ENCODE measurements at places on chromosomes 3 and 15.

DNA sequence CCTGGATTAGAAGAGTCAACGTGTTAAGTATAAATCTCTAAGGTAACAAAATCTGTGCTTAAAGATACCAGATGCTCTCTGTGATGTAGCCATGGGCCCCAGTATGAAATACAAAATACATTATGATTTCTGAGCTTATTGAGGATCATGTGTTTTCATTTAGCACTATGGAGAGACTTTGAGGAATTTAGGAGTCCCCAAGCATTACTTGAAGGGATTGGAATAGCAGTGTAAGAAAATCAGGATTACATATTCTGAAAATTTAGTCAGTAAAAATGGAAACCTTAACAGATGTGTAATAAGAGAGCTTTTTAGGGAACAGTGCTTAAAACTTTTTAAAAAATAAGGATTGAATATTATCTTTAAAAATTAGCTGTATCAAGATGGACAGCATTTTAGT lies 35.5 kb downstream of the ECT2 start:
- no peak for DNase-seq

DNA sequence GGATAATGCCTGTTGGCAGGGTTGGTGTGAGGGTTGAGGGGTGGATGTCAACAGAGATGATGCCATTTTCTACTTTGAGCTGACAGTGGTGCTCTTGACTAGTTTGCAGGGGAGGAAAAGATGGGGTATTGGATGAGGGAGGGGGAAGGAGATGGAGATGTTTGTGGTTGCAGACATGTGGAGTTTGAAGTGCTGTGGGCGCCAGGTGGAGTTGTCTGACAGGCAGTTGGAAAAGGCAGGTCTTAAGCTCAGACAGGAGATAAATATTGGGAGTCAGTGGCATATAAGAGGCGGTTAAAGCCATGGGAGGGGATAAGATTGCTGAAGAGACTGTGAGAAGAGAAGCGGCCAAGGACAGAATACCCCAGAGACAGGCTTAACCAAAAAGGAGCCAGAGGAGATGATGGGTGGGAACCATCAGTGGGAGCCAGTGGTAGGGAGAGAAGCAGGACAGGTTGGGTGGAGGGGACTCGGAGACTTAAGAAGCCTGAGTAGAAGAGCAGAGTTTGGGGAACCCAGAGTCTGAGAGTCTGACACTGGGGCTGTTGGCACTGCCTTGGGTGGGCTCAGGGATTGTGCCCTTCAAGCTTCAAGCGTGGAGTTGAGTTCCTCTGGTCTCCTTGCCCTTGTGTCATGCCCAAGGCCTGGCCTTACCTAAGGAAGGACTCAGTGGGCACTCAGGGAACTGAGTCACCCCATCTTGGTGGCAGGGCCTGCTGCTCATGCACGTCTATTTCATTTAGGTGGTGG lies 13.9 kb downstream of the COPG1 start:
- DNase-seq: no peak

DNA sequence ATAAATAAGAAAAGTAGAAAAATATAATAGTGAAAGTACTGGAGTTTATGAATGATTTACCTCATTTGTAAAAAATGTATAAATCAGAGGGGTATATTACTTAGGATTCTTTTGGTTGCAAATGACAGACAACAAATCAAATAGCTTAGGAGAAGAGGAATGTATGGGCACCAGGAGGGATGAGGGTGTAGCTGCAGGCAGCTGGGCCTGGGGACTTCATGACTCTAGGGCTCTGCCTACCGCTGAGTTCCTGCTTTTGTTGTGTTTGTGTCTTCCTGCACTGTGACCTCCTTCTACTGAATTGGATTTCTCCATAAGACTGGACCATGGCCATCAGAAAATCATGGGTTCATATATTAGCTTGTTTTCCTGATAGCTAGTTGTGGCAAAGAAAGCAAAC lies 27.9 kb upstream of the PDE8A start:
- no peak for DNase-seq

DNA sequence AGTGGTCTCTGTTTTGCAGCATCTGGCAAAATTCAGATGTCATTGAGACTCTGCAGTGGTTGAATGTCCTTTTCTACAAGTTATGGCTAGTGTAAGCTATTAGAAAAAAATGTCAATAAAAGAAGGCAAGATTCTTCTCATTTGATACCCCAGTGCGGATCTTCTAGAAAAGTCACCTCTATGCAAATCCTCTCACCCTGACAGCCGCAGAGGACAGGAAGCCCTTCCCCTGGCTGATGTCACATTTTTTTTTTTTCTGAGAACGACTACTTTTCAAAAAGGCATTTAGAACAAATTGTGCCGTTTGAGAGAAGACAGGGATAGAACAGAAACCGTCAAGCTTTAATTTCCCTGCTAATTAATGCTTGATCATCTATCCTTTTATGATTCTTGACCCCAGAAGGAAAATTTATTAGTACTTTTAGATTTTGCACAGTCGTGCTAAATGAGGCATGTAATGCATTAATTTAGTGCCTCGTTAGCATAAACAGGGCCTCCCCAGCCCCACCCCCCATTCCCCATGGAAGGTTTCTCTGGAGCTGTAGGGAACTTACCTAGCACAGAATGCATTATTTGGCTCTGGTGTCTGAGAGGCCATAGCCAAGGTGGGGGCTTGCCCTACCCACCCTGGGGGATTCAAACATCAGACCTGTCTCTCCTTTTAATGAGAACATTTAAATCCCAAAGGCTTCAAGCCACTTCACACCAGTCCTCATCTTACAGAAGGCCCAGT lies 183.8 kb downstream of the OPA1 start:
- DNase-seq: no peak

DNA sequence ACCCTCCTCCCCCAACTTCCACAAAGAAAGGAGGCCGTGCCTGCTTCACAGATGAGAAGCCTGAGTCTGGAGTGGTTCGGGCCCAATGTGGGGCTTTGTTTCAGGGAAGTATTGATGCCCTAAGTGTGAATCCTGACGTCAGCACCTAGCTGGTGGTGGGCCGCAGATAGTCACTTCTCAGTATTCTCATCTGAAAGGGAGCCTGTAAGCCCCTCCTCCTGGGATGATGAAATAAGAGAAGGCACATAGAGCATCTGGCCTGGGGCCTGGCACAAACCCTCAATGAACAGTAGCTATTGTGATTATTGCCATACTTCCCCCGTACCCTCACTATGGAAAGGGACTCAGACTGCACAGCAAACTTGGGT lies 24.8 kb downstream of the LINGO1 start:
- no peak for DNase-seq

- no peak for DNase-seq
These were observed 17.8 kb downstream of the QRICH1 start for GRCh38 chr3:49076116-49076515.

DNA sequence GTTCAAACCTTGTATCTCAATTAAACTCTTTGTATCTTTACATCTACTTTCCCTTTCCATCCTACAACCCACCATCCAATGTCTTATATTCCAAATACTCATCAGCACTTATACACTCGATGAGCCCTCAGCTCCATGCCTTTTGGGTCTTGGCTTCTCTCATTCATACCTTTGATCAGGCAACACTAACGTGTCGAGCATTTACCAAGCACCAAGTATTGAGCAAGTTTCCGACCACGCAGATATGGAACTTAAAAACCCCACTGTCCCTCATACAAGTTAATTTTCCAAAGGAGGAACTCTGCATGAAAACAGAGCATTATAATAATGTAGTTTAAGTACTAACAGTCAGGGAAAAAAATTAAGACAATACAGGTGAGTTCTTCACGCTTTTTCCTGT lies 102.8 kb downstream of the IL1RAP start:
- DNase-seq: no peak

- DNase-seq: no peak
These were observed 183.6 kb downstream of the EPHB1 start for GRCh38 chr3:134978658-134979057.

DNA sequence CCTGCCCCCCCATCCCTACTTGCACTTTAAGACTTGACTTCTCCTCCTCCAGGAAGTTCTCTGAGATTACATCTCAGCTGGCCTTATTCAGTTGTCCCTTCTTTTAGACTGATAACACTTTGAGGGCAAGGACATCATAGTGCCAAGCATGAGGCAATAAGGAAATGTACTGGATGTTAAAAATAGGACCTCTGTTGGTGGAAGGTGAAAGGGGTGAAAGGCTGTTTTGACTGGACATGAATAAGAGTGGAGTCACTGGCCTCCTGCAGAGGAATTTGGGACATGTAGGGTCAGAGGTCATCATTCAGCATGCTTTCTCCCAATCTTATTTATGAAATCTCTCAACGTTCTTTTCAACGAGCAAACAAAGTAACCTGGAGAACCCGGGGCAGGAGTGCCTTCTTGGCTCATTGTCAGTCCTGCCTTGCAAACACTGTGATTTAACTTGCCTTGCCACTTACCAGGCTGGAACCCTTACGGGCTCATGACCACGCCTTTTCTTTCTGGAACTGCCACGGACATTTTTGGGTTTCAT lies 38.6 kb downstream of the TRIM71 start:
- DNase-seq: no peak

DNA sequence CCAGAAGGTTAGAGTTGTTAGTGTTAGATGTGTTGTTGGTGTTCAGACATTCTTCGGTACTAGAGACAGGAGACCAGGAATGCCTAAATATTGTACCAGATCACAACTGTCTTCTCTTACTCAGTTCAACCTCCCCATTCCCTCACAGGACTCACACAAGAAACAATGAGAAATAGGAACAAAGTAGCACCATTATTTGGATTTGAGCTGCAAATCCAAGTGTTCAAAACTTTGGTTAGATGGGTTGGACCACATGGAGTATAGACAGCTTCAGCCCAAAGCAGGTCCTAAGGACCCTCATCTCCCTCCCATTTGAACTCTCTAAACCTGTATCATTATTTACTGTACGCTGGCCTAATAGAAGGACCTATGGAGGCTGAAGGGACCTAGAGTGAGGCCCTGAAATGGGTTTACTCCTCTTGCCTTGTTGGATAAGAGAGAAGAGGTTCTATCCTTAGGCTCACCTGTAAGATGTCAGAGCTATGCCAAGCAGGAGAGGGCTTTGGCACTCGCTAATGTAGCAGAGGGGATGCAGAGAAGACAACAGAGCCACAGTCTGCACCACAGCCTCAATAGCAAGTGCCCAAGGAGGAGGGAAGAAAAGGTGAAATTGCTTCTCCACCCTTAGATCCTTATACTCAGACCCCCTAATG lies 70.9 kb downstream of the FNDC3B start:
- no peak for DNase-seq

GRCh38 chr3:194572143-194572789 lies 61.0 kb downstream of the TMEM44 start:
- no peak for DNase-seq

DNA sequence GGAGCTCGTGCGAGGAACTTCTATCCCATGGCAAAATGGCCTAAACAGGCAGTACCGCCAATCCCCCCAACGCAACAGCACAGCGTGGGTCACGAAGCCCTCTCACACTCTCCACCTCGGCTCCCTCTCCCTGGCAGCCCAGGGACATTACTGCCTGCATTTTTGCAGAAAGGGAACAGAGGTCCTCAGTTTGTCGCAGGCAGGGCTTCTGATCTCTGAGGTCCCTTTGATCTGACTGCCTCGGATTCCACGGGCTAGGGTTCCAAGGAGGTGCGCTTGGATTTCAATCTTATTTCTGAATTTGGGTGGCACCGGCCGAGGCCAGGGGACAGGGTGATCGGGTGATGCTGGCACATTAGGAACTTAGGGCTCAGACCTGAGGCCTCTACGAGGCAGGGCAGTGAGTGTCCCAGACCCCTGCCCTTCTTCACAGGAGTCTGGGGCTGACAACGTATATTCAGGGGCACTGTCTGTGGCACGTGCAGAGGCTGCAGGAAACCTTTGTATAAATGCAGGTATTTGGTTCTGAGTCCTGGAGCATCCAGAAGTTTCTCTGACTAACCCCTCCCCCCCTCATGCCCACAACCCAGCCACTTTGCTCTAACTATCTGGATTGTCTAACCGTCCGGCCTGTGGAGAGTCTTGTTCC lies 197.9 kb downstream of the XXYLT1 start:
- DNase-seq: no peak

DNA sequence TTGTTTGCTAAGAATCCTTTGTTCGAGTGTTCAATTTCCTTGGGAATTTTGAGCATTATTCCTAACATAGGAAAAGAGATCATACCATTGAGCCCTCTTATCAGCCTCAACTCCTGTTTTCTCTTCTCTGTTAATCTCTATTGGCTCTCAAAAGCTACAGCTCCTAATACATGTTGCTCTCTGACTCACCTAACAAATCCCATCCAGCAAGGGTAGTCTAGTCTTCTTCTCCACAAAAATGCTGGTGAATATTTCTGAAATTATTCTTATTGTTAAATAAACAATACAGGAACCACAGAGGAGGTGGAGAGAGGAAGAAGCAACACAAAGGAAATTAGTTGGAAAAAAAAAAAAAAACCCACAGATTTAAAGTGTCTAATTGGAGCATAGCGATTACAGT lies 325.8 kb upstream of the NAALADL2 start:
- no peak for DNase-seq

DNA sequence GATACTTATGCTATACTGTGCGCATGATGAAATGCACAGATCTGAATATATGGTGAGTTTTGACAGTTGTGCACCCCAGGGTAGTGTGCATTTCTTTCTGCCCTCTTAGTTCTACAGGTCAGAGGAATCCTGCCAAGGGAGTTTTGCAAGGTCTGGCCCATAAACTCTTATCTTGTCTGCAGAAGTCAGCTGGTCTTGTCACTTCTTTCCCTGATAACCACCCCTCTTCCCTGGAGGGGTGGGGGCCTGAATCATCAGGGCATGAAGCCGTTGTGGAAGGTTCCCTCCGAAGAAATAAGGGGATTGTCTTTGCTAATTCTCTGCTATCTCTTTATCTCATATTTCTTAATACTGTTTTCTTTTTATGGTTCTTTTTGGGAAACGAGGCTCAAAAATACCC lies 30.4 kb downstream of the TRIM71 start:
- DNase-seq: no peak

DNA sequence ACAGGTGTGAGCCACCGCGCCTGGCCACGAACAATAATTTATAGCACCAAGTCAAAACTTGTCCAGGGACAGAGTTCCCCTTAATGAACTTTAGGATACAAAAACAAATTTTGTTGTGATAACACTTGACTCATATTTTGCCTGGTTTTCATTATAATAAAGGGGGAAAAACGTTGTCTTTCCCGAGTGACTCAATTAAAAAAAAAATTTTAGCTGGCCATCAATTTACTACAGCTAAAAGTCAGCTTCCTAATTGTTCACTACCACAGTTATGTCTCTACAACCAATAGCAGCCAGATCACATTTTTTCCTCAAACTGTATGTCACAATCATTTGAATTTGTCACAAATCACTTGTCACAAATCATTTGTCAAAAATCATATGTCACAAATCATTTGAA lies 116.0 kb downstream of the P3H2 start:
- no peak for DNase-seq

- no peak for DNase-seq
These were observed 246.3 kb upstream of the SEMA6D start for GRCh38 chr15:47470983-47471382.
